Panc1 (cell line): ENCODE measurements at places on chromosomes 5 and 9.

GRCh38 chr5:83645936-83646335 is 74.7 kb downstream of the HAPLN1 start:
- DNase-seq: no peak

GRCh38 chr5:55851675-55851979 is 470 bp downstream of the IL31RA start:
- peak; percentile 35 for DNase-seq

DNA sequence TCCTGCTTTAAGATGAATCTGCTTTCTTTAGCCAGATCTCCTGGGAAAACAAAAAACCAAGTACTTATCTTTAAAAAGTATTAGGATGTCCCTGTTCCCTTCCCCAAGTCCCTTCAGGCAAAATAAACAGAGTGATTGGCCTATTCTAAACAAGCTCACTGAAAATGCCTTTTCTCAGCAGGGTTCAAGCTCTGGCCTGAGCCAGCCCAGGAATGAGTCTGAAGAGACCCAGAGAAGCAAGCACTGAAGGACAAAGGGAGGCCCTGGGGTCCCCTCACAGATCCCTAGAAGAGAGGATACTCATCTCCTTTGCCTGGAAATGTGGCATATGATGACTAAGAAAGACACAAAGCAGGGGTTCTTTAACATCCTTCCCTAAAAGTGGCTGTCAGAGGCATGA is 66.8 kb upstream of the MAP1B start:
- no peak for DNase-seq

DNA sequence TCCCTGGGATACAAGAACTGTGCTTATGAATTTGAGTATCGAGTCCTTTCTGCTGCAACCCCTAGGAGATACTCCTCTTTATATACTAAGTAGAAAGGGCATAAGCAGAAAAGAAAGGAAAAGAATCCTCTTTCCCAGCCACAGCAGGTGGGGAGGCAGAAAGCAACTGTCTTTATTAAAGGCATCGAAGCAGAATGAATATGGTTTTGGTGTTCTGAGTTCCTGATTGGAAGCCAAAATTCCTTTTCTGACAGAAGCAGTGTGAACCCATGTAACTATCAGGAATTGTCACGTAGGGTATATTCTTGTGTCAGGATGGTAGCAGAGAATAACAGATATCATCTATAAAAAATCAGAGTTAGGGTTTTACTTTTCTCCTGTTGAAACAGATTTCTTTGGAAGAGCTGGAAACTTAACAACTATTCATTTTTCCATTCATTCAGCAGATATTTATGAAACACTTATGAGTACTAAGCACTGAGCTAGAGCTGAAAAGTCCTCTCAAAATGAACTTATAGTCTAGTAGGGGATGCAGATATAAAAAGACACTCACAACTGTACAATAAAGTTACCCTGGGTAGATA is 96.5 kb upstream of the LHFPL2 start:
- DNase-seq: no peak

DNA sequence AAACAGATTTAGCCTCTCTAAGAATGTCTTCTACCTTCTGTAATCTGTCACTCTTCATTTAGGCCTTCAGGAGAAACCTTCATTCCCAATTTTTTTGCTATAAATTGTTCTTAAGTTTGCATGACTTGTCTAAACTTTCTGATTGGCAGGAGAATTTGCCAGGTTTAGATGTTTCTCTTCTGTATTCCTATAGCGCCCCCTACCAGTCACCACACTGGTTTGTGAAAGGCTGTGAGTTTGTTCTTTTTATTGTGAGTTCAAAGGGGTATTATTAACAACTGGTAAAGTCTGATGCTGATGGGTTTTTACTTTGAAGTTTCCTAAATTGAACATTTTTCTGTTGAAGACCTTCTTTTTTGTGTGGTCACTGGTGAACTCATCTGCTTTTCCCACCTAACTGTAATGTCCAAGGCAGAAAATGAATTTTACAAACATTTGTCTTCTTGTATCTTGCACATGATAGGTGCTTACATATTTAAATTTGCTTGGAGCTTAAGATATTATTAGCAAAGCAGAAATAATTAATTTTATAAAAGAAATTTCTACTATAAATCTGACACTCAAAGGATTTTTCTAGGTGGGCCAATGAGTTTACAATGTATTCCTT is 18.4 kb upstream of the F2RL2 start:
- DNase-seq: peak; percentile 33

DNA sequence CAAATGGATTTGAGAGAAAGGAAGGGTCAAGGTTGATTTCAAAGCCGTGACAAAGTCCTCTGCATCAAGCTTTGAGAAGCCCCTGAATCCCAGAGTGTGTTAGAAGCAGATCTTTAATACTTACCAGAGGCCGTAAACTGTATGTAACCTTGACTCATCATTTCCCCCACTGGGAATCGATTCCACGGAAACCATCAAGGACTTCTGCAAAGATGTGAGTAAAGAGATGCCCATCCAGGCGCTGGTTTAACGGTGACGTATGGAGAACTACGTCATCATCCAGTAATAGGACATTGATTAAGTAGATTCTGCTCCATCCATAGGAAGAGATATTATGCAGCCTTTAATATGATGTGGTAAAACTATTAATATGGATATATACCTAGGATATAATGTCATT is 1.6 kb downstream of the RNF183 start:
- DNase-seq: no peak

GRCh38 chr5:132065951-132066701 is 5.7 kb downstream of the IL3 start:
- DNase-seq: no peak

GRCh38 chr9:91445135-91445534 is 21.5 kb upstream of the NFIL3 start:
- no peak for DNase-seq

- DNase-seq: no peak
Measured at GRCh38 chr5:56164376-56164775, 68.8 kb downstream of the ANKRD55 start.

DNA sequence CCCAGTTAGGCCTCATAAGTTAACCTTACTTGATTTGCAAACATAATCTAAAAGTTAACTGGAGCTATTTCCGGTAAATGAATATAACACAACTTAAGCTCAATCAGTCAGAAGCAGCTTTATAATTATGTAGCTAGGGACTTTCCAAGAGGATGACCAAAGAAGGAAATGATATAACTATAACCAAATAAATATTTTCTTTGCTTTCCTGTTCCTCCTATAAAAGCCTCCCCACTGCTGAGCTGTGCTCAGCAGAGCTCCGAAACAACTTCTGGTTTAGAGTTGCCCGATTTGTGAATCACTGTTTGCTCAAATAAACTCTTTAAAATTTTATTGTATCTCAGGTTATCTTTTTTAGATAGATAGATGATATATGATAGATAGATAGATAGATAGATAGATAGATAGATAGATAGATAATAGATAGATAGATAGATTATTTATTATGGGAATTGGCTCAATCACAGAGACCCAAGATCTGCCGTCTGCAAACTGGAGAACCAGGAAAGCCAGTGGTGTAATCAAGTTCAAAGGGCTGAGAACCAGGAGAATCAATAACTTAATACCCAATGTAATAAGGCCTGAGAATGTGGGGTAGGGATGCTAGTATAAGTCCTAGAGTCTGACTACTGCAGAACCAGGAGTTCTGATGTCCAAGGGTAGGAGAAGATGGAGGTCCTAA is 19.3 kb upstream of the TMEM161B start:
- no peak for DNase-seq

GRCh38 chr9:129849901-129850300 is 14.6 kb downstream of the USP20 start:
- DNase-seq: no peak

- DNase-seq: no peak
Measured at GRCh38 chr9:93083592-93084470, 12.2 kb upstream of the CARD19 start.

DNA sequence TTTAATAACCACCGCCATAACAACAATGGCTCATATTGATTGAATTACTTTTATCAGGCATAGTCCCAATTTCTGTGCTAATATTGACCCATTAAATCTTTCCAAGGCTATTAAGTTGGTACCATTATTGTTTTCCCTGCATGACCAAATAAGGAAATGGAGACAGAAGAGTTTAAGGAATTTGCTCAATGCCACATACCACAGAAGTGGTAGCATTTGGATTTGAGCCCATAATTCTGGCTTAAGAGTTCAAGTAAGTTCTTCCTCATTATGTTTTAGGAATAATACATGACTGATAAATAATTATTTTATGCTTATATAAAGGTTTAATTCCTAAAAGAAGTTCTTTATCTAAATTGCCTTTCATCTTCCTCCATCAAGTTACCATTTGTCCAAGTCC is 43.4 kb upstream of the HAPLN1 start:
- no peak for DNase-seq

GRCh38 chr9:33438926-33439680 is 8.3 kb downstream of the AQP3 start:
- no peak for DNase-seq
